ENCODE measurements at places on chromosomes 1 and 21.

GRCh38 chr1:160359559-160360226 is 7.2 kb upstream of the NHLH1 start:
- no peak for DNase-seq

DNA sequence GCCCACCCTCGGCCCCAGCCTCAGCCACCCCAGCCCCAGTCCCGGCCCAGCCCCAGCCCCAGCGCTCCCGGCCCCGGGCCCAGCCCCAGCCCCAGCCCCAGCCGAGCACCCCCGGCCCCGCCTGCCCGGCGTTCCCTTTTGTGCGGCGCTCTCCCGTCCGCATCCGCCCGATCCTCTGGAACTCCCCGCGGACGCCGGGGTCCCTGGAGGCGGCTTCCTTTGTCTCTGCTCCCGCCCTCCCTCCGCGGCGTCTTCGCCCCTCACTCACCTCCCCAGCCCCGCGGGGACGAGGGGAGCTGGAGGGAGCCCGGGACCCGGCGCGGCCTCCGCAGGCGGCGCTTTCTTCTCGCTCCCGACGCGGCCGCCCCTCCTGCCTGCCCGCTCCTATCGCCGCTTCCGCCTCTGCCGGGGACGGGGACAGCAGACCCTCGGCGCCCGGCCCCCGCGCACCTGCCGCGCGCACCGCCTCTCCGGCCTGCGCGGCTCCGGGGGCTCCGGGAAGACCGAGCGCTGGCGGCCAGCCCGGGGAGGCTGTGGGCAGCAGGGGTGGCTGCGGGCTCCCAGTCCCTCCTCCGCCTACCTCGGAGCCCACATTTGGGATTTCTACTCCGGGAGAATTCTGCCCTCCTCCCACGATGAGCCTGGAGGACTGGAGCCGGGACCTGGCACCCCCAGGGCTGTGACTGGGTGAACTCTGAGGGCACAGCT is 14.0 kb downstream of the AGRN start:
- peak; percentile 81 for DNase-seq

DNA sequence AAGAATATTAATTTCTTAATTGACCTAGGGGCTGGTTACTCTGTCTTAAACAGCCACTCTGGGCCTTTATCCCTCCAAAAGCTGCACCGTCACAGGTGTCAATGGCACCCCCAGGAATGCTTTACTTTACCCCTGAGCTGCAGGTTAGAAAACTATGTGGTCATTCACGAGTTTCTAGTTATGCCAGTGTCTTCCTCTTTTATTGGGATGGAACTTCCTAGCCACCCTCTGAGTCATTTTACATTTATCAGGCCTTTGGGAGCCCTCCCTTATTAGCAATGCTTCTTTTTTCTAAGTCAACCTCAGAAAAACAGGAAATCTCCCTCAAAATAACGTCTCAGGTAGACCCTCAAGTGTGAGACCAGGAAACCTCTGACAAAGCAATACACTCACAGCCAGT is 59.4 kb upstream of the USH2A start:
- no peak for DNase-seq

- peak; percentile 87 for DNase-seq
Observed at GRCh38 chr1:242467556-242468145, 56.8 kb downstream of the PLD5 start.

GRCh38 chr1:203038217-203038741 is 12.0 kb downstream of the PPFIA4 start:
- DNase-seq = peak; percentile 32

DNA sequence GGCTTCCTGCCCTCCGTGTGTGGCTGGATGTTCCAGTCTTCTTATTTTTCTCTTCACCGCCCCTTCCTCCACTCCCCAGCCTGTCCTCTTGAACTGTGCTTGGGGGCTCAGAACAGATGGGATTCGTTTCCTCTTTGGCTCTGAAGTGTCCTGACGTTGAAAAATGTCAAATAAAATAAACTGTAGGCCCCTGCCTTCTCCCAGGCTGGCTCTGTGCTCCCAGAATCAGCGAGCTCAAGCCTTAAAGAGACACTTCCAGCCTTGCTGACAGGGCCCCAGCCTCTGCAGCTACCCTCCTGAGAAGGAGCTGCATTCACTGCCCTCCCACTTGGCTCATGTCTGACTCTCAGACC is 104.2 kb upstream of the IPO9 start:
- no peak for DNase-seq

- DNase-seq = peak; percentile 63
Observed at GRCh38 chr1:173862769-173863223, 5.0 kb downstream of the GAS5 start.

DNA sequence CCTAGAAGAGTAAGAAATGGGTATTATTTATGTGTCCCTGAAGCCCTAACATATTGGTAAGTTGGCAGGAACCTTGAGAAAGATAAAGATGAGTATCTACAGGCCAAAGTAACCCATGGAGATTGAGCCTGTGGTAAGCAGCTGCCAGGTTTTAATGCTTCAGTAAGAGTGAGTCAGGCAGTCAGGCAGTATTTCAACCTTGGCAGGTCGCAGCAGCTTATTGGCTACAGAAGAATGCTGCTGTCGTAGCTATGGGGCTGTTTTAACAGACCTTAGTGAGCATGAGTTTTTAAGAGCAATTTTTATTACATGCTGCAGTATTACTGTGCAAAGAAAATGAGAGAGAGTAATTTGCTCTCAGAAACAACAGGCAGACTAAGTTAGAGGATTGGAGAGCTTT is 10.3 kb upstream of the SLC30A10 start:
- DNase-seq = no peak

DNA sequence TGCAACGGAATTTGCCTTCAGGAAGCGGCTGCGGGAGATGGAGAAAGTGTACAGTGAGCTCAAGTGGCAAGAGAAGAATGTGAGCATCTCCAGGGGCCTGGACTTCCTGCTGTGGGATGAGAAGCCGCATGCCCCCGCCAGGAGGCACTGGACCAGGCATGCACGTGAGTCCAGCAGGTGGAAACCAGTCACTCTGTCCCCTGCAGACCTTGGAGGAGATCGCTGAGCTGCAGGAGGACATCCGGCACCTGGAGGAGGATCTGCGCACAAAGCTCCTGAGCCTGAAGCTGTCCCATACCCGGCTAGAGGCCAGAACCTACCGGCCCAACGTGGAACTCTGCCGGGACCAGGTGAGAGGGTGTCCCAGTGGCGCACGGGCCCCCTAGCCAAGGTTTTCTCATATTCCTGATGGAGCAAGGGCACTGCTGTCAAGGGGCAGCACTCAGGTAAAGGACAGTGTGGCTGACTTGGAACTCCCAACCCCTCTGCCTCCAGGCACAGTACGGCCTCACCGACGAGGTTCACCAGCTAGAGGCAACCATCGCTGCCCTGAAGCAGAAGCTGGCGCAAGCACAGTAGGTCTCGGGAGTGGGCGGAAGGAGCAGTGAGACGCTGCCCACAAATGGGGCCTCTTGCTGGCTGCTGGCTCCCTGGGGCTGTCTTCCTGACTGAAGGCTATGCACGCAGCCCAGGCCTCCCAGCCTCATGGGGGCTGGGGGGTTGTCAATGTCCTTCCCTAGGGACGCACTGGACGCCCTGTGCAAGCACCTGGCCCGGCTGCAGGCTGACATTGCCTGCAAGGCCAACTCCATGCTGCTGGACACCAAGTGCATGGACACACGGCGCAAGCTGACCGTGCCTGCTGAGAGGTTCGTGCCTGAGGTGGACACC is 1.2 kb upstream of the ADPRS start:
- peak; percentile 58 for DNase-seq

GRCh38 chr1:10718083-10718415 is 78.4 kb downstream of the CASZ1 start:
- no peak for DNase-seq

DNA sequence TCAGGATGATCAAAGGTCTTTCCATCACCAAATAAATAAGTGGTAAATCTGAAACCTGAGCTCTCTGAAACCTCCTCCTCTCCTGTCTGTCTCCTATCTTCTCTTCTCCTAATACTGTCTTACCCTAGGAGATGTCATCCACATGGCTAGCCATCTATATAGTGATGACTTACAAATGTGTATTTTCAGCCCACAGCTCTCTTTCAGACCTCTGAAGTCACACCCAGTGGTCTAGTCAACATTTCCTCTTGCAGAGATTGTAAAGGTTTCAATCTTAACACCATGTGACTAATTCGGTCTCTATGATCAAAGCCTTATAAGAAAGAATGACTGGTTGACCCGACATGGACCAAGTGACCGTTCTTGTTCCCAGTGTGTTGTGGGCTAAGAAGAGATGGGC is 63.1 kb upstream of the DPT start:
- no peak for DNase-seq

GRCh38 chr1:163538667-163539066 is 216.9 kb downstream of the NUF2 start:
- DNase-seq = no peak

- DNase-seq = no peak
Observed at GRCh38 chr21:39900491-39900890, 33.3 kb downstream of the PCP4 start.

DNA sequence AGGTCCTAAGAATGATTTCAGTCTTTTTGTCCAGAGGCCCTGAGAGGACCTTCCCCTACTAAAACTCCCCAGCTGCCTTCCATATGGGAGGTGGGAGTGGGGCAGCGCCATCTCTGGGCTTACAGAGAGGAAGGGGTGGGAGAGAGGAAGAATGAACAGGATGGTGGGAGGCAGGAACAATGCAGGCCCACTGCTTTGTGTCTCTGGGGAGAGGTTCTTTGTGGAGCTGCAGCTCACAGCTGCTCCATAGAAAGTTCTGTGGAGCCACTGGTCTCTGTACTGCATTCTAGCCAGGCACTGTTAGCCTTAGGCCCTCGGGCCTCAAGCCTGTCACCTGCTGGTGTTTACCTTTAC is 43.6 kb upstream of the A3GALT2 start:
- no peak for DNase-seq

GRCh38 chr1:31592132-31592531 is 15.8 kb downstream of the TINAGL1 start:
- DNase-seq = peak; percentile 43

DNA sequence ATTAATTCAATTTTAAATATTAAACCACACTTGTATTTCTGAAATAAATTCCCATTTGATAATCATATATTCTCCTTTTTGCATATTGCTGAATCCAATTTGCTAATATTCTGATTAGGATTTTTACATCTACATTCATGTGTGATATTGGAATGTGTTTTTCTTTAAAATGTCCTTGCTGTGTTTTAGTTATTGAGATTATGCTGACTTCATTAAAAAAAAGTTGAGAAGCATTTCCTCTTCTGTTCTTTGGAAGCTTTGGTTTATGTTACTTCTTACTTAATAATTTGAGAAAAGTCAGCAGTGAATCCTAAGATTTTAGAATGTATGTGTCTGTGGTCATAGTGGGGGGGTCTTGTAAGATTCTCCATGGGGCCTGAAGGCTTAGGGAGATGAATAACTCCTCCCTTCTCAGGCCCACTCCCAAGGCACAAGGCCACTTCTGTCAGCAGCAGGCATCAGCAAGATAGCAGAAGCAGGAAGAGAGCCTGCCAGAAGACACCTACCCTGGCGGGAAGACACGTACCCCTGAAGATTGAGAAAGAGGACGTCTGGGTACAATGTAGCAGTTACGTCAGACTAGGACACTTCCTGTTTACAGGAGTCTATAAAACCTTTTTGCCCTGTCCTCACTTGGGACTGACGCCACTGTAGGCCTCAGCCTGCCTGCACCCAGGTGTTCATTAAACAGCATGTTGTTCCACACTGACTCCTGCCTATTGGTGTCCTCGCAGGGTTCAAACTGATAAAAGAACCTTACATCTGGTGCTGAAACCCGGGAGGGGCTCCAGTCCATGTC is 56.9 kb downstream of the ODF2L start:
- no peak for DNase-seq

- DNase-seq = peak; percentile 94
Observed at GRCh38 chr1:153465811-153466636, 5.6 kb upstream of the S100A7 start.

GRCh38 chr21:26587736-26588201 is 14.7 kb upstream of the CYYR1 start:
- no peak for DNase-seq

- DNase-seq = no peak
Observed at GRCh38 chr21:31622397-31622796, 37.1 kb upstream of the SOD1 start.

DNA sequence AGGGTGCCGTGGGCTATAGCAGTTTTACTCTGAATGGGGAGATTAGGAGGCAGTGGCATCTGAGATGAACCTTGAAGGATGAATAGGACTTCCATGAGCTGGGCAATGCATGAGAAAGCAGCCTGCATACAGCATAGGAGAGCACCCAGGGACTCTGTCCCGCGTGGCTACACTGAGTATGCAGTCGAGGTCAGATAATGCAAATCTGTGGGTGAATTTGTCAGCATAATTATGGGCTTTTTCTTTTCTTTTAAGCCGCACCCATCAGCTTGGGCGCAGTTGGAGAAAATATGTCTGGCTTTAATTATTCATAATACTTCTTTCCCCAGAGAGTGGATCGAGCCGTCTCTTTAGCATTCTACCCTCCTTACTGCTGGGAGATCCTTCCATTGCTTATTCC is 188.5 kb downstream of the ZSCAN20 start:
- no peak for DNase-seq

GRCh38 chr1:1429671-1430073 is 5.8 kb upstream of the VWA1 start:
- no peak for DNase-seq

DNA sequence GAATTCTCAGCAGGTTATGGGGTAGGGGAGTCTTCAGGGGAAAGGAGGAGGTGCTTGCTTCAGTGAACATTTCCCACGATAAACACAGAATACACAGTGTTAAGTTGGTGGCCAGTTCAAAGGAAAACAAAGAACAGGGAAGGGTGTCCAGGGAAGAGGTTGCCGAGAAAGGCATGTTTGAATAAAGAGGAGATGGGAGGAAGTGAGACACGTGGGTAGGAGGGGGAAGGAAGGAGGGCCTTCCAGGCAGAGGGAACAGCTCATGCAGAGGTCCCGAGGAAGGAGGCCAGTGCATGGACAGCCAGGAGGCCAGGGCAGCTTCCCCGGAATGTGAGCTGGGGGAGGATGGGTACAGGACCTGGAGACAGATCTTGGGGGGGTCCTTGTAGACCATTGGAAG is 130.3 kb upstream of the TMEM51 start:
- no peak for DNase-seq

GRCh38 chr1:66285618-66286270 is 248.2 kb upstream of the SGIP1 start:
- no peak for DNase-seq

DNA sequence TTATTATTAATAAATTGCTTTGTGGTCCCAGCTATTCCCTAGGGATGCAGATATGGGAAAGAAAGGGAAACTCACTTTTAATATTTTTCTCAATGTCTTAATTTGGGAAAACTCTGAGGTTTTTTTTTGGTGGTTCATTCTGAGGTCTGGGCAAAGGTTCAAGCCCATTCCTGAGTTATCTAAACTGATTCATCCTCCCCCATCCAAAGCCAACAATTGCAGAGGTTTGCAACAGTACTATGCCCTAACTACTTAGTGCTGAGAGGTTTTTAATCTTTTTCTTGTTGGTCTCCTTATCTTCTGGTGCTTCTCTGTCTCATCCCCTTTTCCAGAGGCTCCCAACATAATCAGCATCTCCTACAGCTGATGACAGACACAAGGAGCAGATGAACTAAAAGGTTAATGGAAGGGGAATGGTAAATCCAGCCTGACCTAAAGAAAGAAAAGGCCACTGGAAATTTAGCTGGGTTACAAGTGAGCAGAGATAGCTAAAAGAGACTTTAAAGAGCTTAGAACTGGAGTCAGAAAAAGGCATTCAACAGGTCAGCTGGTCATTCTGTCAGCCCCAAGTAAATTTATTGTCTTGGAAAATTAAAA is 390.4 kb downstream of the TGFB2 start:
- DNase-seq = no peak
